ENCODE measurements at places on chromosomes 5 and 9.

DNA sequence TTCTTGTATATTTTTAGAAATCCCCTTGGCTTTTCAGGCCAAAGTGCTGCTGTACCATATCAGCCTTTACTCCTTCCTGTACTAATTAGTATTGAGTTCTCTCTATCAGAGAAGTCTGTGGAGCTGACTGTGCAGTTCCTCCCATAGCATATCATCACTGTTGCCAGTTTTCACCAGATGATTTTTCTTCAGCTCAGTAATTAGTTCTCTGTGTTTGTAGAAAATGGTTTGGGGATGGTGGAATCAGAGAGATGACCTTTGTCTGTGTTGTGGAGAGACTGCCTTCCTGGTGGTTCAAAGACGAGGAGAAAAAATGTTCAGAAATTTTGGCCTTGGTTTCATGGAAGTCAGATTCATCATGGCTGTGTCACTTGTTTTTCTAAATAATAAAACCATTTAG lies 227.5 kb upstream of the ACTBL2 start:
- DNase-seq = no peak

DNA sequence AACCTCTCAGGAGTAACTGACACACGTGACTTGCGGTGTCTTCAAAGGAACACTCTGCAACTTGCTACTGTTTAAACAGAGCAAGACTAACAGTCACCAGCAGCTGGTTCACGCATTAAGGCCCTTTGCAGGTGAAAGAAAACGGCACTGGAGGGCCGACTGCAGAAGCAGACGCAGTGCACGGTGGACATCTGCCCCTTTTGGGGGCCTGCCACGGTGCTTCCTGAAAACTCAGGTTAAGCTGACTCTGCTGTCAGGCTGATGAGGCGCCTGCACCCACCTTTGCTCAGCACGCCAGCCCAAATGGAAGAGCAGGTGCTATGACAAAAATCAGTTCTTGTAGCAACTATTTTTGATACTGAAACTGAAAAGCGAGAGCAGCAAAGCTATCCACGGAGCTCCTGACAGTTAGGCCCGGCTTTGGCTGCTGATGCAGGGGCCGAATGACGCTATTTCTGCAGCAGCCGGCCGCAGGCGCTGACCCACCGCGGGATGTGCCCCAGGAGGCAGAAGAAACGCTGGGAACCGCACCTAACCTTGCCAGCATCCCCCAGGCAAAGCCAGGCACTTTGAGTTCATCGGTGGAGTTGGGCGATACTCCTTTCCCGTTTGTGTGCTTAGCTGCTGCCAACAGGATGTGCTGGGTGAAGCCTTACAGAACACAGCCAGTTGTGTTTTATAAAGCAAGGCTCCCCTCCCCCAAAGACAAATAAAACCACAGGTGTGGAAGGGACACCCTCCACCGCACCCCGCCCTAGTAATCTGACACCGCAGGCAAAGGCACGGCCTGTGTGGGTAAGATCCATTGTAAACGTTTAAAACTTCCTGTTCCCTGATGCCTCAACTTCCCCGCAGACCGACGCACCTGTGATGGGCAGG lies 21.1 kb upstream of the TERT start:
- DNase-seq = peak; percentile 14

GRCh38 chr5:62149879-62150278 lies 156.1 kb upstream of the KIF2A start:
- DNase-seq = no peak

DNA sequence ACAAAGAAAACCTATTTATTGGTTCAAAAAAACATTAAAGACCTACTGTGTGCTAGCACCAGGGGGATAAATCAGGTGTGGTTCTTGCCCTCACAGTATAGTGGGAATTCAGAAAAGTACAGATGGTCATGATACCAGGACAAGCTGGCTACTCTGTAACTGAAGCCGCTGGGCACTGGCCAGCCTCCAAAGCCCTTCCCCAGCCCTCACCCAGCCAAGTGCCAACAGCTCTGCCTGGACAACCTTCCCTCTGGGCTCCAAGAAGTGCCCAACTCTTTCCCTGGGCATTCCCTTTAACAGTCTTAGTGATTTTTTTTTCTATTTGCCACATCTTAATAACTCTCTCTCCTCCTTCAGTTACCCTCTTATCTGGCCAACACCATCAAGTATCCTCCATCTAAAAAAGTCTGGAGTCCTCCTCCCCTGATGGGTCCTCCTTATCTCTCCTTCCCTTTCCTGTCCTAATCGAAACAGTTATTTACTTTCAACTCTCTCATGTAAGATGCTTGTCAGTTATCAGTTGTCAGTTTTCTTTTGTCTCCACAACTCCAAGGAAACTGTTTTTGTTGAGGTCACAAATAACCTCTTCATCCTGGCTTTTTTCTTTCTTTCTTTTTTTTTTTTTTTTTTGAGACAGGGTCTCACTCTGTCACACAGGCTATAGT lies 13.3 kb upstream of the SEPTIN8 start:
- DNase-seq = no peak

GRCh38 chr5:98454904-98455303 lies 318.6 kb upstream of the RGMB start:
- no peak for DNase-seq

GRCh38 chr5:82393951-82394350 lies 115.8 kb upstream of the RPS23 start:
- no peak for DNase-seq

GRCh38 chr5:152290181-152290580 lies 114.9 kb downstream of the NMUR2 start:
- DNase-seq = no peak

- no peak for DNase-seq
Observed at GRCh38 chr5:77867194-77867691, 91.1 kb upstream of the TBCA start.

DNA sequence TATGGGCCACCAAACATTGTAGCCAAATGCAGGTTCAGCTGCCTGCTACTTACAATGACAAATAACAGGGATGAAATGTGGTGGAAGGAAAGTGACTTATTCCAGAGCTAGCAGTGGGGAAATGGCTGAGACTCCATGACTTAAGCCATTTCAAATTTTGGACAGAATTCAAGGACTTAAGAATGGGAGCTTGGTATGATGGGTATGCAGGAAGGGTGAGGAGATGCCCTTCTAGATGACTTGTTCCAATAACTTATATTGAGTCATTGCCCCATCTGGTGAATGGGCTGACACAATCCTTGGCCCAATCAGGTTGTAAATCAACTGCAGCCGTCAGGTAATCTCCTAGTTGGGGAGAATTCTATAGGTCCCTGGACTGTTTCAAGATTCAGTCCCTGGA lies 230.7 kb upstream of the SGCD start:
- DNase-seq = no peak

DNA sequence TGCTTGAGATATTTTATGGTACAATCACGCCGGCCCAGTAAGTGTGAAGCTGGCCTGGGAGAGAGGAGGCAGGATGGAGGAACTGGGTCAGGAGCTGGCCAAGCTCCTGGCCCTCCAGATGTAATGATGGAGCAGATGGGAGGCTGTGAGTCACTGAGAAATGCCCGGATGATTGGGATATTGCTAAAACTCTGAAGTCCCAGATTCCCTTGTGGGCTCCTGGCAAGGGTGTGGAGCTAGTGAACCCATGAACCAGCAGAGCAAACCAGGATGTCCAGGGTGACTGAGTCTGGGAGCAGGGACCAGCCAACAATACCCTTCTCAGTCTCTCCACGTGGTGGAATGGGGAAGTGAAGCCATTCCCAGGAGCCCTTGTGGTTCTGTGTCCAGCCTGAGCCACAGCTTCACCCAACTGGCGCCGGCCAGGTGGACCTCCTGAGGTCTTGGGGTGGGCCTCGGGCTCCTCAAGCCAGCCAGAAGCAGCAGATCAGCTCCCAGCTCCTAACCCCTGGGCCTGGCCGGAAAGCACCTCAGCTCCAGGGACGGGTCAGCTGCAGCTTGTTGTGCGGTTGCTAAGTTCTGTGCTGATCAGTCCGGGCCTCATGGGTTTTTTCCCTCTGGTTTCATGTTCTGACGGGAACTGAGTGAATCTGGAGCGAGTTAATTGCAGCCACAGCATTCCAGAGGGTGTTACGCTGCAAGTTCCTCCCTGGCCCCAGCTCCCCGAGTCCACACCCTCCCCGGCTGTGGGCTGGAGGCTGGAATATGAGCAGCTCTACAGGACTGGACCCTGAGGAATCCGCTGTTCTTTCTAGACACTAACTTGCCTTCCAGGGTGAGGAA lies 37.6 kb downstream of the DUSP1 start:
- DNase-seq = no peak

DNA sequence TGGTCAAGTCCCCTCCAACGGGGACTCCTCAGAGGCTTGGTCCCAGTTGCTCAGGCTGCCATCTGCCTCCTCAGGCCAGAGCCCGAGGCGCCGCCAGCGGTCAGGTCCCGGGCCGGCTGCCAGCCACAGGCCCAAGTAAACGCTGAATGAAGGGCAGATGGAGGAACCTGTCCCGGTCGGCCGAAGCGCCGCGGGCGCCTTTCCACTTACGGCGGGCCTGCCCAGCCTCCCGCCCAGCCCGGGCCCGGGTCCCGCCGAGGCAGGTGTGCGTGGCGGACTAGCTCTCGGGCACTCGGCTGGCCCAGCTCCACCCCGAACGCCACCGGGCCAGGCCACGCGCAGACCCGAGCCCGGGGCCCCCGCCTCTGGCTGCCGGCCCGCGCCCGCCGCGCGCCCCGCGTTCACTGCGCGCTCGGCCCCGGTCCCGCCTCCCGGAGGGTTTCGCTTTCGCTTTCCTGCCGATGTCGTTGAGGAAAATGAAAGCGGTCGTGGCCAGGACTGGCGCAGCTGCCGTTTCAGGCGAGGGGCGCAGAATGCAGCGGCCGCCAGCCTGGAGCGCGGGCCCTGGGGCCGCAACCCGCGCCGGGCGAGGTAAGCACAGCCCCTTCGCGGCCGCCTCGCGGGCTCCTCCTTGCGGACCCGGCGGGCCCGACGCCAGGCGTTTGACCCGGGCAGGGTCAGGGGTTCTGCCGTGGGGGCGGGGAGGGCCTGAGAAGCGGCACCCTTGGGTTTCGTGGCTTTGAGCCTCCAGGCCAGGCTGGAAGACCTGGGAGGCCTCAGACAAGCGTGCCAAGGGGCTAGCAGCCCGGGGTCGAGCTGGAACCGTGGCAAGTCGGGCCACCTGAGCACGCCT lies 41.2 kb downstream of the SLC22A5 start:
- DNase-seq = peak; percentile 75

DNA sequence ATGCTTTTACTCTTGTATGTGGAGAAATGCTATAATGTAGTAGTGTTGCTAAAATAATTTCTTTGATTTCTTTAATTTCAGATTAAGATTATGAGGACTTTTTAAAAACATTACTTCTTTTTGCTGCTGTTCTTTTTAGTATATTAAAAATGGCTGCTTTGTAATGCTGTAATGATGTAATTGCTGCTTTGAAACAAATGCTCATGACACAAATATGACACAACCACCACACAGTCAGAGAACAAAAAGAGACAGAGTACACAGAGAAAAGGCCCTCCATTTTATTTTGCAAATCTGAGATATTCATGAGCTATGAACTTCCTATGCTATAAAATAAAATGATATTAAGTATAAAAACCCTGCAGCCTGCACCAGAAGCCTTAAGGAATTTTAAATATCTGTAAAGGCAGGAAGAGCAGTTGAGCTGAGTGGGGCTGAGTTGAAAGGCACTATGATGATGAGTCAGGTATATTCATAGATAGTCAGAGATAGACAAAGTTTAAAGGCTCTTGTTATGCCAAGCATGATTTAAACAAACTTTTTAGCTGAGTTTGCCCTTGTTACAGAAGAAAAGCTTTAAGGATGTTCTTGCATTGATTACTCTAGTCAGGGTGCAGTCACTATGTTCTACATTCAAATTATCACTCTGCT lies 5.1 kb upstream of the POU5F2 start:
- DNase-seq = no peak

DNA sequence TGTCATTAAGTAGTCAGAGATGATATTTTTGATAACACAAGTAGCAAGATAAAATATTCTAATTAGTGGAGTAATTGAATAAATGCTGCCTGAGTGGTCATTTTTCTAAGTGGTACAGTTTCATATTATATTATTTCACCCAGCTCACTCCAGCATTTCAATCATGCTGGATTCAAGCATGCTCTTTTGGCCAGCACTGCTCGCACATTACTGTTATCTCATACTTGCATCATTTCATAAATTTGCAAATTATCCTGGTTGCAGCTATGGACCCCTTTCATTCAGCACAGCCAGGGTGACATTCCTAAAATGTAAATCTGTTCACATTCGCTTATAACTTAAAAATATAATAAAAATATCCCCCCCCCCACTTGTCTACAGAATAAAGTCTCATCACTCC lies 520.8 kb upstream of the CYLC2 start:
- DNase-seq = no peak

- no peak for DNase-seq
Observed at GRCh38 chr5:20248118-20248517, 260.1 kb upstream of the CDH18 start.

DNA sequence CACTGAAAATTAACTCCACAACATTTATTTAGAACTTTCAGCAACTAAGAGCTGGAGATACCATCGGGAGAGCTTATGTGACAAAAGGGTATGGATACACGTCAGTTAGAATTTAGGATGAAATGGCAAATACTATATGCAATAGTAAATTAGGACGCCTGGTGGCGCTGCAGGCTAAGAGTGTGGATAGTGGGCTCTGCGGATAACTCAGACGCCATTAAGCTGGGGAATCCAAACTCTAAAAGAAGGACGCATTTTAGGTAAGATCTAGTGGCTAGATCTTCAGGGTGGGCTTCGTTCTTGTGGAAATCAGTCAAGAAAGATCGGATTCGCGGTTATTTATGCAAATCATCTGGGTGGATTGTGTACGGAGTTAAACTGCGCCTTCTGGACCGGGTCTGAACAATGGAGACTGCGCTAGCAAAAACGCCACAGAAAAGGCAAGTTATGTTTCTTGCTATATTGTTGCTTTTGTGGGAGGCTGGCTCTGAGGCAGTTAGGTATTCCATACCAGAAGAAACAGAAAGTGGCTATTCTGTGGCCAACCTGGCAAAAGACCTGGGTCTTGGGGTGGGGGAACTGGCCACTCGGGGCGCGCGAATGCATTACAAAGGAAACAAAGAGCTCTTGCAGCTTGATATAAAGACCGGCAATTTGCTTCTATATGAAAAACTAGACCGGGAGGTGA lies at the start of gene PCDHB5:
Gene PCDHB5 (plus strand): TSS at position 177 of the 688 bp plus-strand sequence. CDS start 229 bp downstream, at position 406.
- no peak for DNase-seq

GRCh38 chr9:125894566-125894965 lies 147.4 kb downstream of the PBX3 start:
- DNase-seq = no peak

DNA sequence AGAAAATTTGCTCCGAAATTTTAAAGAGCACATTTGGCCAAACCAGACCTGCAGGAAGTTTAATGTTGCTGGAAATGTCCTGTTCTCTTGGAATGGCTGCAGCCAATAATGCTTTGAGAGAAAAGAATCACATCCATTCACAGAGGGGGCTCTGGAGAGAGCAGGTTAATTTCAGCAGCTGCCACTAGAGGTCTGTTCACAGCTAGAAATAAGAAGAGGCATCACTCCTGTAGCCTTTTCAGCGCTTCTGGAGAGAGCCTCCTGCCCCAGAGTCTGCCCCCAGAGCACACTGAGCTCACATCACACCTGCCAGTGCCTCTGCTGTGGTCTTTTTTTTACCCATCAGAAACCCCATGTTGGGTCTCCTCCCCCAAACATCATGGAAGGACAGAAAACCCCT lies 124.8 kb upstream of the RAD23B start:
- no peak for DNase-seq

Measured in T-helper 9 cell (primary cell).